NCI-H1930 (cell line): ENCODE measurements at places on chromosomes 7 and 10.

- no peak for DNase-seq
Measured at GRCh38 chr7:71229148-71229547, 97.2 kb downstream of the GALNT17 start.

DNA sequence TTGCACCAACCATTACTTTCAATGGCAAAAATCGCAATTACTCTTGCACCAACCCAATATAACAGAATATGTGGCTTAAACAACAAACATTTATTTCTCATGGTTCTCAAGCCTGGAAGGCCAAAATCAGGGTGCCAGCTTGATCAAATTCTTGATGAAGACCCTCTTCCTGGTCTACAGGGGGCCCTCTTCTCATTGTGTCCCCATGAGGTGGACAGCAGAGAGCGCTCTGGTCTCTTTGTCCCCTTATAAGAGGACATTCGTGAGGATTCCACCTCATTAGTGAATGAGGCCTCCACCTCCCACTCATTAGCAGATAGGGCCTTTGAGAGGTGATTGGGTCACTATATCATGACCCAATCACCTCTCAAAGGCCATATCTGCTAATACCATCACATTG is 120.0 kb downstream of the CALN1 start:
- no peak for DNase-seq

GRCh38 chr7:17057143-17057509 is 175.3 kb upstream of the AGR3 start:
- DNase-seq = no peak

- no peak for DNase-seq
Measured at GRCh38 chr7:109545686-109546085, 976.0 kb downstream of the DNAJB9 start.
